ENCODE measurements at places on chromosomes 5 and 9.

- no peak for DNase-seq
Measured at GRCh38 chr9:111035543-111036428, 2.5 kb downstream of the LPAR1 start.

GRCh38 chr5:97355775-97356174 lies 172.7 kb upstream of the RIOK2 start:
- no peak for DNase-seq

DNA sequence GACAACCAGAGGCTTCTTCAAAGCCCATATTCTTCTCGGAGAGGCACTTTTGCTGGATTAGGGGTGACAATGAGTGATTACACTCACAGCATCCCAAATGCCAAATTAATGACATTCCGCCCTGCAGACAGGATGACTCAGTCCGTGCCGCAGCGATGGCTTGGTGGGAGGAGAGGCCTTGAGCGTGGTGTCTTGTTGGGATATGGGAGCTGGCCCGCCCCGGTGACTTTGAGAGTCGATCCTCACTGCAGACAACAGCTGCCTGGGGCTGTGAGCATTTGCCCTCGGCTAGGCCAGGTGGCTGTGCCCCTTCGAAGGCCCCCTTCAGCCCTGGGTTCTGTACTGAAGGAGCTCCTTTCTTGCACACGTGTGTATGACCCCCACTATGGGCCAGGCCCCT lies 29.8 kb downstream of the OLFM1 start:
- no peak for DNase-seq

DNA sequence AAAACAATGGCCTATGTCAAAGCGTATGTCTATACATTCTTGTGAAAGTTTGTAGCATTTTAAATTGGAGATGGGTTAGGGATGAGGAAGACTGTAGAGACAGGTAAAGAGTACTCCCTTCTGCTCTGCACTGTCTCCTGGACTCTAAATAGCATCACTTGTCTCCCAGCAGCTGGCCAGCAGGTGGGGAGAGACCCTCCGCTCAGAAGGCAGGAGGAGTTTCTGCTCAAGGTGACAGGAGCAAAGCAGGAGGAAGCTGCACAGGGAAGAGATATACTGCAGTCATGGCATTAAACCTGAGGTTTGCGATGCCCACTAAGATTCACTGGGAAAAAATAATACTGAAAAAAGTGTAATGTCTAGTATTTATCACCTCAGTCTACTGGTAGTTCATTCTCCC lies 10.7 kb upstream of the ASTN2 start:
- DNase-seq: no peak

GRCh38 chr5:155460501-155460931 lies 447.0 kb downstream of the KIF4B start:
- DNase-seq: no peak

DNA sequence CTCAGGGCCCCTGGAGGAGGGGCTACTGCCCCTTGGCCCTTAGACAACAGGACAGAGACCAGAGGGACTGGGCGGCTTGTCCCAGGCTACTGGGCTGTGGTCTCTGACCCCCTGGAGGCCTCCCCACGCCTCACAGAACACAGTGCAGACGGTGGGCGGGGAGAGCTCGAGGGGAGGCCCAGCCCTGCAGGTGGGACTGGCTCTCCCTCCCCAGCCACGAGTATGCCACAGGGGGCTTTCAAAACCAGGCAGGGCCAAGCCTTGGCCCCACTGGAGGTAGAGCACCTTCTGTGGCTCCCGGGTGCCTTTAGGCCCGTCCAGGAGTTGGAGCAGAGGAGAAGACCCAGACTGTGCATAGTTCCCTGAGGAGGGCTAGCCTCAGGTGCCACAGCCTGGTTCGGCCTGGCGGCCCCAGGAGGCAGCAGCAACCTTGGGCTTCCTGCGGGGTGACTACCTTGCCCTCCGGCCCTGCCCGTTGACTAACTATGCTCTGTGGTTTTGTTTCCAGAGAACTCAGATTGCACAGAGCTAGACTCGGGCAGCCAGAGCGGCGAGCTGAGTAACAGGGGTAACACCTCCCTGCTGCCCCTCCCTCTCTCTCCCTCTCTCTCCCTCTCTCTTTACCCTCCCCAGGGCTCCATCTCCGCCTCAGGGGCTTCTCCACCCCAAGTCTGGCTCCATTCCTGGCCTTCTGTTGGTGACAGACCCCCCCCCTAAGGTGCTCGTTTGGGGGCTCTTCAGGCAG lies 15.5 kb downstream of the CARD19 start:
- DNase-seq: no peak

GRCh38 chr5:125756456-125756855 lies 666.8 kb upstream of the GRAMD2B start:
- no peak for DNase-seq

- no peak for DNase-seq
Measured at GRCh38 chr9:100575765-100576386, 2.0 kb upstream of the CAVIN4 start.

GRCh38 chr9:77533671-77534070 lies 114.5 kb downstream of the GNA14 start:
- DNase-seq: no peak

GRCh38 chr9:35518981-35519679 lies 29.2 kb downstream of the RUSC2 start:
- no peak for DNase-seq

GRCh38 chr9:15576350-15577050 lies 23.7 kb downstream of the CCDC171 start:
- DNase-seq: no peak

GRCh38 chr9:134366223-134367031 lies 40.2 kb downstream of the RXRA start:
- DNase-seq: no peak

Measured in stimulated activated CD8-positive, alpha-beta memory T cell treated with anti-CD3 and anti-CD28 coated beads, Interleukin-4, amount 100 ng/mL, for 1 hour (primary cell).